ENCODE measurements at places on chromosomes 7 and 10. TPM values are rescaled to one million over a fixed set of nuclear protein-coding genes. Genes with fewer than 3 reads are reported as not detected.

- DNase-seq: no peak
These were observed 83.8 kb upstream of the NRP1 start for GRCh38 chr10:33418301-33418700.

GRCh38 chr7:80984619-80985018, 65.8 kb upstream of the SEMA3C start:
- DNase-seq: no peak

DNA sequence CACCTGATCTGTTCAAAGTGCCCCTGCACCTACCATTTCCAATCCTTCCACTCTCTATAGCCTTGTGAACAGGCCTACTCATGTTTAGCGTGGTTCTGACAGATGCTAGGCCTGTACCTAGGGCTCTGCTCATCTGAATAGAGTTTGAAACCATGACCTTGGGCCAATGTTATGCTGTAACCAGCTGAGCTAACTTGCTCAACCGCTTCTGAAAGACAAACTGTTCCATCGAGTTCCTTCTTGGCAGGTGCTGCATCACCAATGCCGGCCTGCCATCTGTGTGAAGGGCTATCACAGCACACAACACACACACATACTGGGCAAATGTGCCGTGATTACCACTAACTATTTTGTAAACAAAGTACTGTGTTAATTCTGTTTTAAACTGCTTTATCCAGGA, 419.0 kb upstream of the GALNT17 start:
- DNase-seq: no peak

Gene SPDYE1
- not detected for total RNA-seq

- DNase-seq: no peak
These were observed 98.5 kb downstream of the CABCOCO1 start for GRCh38 chr10:61760943-61761824.

Data from posterior vena cava (tissue), 2 donors.